ENCODE measurements at places on chromosomes 7 and 10. TPM values are rescaled to one million over a fixed set of nuclear protein-coding genes. Genes with fewer than 3 reads are reported as not detected.
A peak's percentile ranks its signal among the peaks of the same experiment; 100 is the strongest.

UFSP1 gene
- 6.3 TPM for total RNA-seq

- no peak for DNase-seq
These were observed 27.6 kb downstream of the SLC35G1 start for GRCh38 chr10:93921338-93921737.

DNA sequence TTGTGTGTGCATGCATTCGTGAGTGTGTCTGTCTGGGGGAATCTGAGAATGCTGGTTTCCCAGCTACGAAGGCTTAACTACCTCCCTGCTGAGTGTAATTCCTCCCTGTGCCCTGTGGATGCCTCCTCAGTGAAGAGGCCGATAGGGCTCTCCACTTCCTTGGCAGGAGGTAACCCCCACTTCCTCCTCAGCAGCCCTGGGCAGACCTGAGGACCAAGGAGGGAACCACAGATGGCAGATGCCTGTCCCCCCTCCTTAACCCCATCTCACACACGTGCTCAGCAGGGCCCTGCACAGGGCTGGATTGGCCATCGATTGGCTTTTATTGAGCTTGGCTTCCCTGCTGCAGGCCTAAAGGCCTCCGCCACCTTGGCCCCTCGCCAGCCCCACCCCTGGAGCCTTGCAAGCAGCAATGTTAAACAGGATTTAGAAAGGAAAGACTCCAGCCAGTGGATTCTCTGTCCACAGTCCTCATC, 45.6 kb upstream of the LRRC4 start:
- no peak for DNase-seq

MPP7 gene
- 11.8 TPM for total RNA-seq

OR6V1 gene
- not detected for total RNA-seq

THAP5 gene
- total RNA-seq: 19.0 TPM

- DNase-seq: no peak
These were observed 197.6 kb upstream of the FZD1 start for GRCh38 chr7:91066627-91067026.

DNA sequence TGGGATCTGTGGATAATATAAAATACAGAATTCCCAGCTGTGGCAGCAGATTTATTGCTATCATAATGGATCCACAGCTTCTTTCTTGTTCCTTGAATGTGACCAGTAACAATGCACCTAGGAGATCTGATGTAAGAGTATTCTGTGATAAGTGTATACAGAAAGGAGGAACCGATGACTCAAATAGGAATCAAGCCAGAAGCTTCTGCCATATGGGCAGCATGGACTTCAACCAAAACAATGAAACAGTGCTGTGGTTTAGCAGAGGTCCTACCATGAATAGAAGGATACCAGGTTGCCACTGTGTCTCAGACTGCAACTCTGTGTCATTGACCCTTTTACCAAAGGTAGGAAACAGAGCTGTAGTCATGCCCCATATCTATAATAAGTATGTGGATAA, 81.8 kb downstream of the PTPRZ1 start:
- no peak for DNase-seq

GRCh38 chr7:68411742-68412141, 1186.5 kb upstream of the AUTS2 start:
- DNase-seq: no peak

GRCh38 chr10:91694170-91694794, 61.4 kb upstream of the PPP1R3C start:
- DNase-seq: no peak

- no peak for DNase-seq
These were observed 62.6 kb upstream of the CACNA2D1 start for GRCh38 chr7:82506208-82506607.

KCND2 gene
- total RNA-seq: 3.0 TPM

- DNase-seq: no peak
These were observed 254.1 kb downstream of the KIAA1217 start for GRCh38 chr10:24462889-24463552.

DNA sequence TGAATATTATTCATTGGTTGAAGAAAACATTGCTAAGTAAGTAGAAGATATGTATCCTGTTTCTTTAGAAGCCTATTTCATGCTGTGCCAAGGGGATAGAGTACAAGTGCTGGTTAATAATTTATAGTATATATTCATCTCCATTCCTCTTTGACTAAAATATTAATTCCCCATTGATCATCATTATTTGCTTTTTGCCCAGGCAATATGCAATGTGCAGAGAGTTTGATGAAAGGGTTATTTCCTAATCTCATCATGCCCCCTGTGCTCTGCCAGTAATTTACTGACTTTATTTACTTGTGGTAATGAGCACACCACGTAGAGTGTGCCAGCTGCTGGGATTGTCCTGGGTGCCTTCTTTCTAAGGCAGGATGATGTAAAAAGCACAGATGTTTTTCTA, 180.9 kb downstream of the REEP3 start:
- no peak for DNase-seq

EIF5AL1 gene
- total RNA-seq: not detected

DNA sequence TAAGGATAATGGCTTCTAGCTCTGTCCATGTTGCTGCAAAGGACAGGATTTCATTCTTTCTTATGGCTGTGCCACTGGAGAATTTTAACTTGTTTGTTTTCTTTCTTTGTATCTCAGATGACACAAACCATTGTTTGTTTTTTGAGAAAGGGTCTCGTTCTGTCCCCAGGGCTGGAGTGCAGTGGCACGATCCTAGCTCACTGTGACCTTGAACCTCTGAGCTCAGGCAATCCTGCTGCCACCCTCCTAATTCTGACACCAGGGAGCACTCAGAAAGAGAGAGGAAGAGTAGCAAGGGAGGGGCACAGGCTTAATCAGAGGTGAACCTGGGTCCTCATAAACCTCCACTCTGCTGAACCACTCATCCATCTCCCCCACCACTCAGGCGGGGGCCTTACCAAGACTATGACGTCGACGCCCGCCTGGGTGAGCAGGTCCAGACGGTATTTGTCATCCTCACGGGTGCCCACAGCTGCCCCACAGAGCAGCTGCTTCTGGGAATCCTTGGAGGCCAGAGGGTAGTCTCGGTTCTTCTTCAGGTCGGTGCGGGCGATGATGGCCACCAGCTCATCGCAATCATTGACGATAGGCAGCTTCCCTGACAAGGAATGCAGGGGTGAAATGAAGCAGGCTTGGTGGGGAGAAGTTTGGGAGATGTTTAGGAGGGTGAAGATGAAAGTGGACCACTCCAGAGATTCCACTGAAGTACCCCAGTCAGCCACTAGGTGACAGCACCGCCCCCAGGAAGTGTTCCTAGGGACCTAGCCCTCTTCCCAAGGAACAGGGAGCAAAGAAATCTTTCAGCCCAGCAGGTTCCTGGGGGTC, 11.6 kb downstream of the IMPDH1 start:
- DNase-seq: no peak

DNA sequence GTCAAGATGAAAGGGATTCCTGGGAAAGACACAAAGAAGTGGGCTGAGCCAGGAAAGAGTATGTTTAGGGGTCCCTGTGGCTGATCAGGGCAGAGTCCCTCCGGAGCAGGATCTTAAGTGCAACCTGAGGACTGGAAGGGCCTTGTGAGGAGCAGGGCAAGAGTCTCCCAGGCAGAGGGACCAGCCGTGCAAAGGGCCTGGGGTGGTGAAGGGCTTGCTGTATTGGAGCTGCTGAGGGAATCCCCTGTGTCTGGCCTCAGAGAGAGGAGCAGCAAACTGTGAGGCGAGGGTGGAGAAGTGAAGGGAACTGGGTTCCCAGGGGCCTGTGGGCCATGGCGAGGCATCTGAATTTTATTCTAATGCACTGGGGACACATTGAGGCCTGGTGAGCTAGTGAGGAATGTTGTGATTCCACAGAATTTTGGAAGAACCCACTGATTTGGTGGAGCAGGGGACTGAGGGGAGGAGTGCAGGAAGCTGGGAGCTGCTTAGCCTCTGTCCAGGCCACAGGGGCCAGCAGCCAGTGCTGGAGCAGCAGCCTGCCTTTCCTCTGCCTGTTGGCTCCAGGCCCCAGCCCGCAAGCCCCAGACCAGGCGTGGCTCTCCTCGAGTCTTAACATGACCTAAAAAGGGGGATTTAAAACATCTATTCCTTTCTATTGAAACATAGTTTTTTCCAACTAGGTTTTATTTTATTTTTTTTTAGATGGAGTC, 138.4 kb upstream of the IGFBP3 start:
- DNase-seq: no peak

DNA sequence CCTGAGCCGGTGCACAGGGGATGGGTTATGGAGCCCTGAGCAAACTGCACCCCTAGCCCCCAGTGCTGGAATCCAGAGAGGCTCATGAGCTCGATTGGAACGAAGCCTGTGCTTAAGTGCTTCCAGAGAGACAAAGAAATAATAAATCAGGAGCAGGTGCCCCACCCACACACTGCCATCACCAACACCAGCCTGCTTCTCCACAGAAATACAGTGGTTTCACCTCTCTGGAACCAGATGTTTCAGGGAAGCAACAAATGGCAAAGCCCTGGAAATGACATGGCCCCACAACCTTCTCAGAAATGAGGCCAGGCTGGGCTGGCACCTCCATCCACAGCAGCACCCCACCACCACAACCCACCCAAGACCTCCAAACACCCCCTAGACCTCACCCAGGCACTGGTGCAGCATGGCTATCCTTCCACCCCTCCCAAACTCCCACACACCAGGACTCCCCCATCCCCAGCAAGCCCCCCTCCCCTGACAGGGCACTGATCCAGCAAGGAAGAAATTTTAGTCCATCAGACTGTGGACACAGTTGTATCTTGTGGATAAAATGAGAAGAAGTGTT, 4.1 kb upstream of the SLC18A3 start:
- peak; percentile 24 for DNase-seq

DNA sequence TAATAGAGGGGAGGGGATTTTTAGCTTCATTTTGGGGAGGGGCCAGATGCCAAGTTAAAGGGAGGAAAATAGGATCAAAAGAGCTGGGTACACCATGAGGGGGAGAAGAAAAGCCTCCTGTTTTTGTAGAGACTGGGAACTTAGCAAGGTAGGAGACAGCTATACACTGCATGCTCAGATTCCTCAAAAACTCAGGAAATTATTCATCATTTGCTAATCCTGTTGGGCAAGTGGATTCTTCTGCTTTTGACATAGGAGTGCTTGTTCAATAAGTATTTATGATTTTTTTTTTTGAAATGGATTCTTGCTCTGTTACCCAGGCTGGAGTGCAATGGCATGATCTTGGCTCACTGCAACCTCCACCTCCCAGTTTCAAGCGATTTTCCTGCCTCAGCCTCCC, 73.4 kb downstream of the LYZL2 start:
- no peak for DNase-seq

GRCh38 chr7:1512781-1513656, 8.8 kb upstream of the INTS1 start:
- DNase-seq: no peak

COL13A1 gene
- total RNA-seq: 0.43 TPM

GRCh38 chr7:25431956-25432450, 203.7 kb upstream of the NPVF start:
- DNase-seq: no peak

AKR1C8 gene
- 1.00 TPM for total RNA-seq

Measured in type B pancreatic cell (in vitro differentiated cells).